Dorsolateral prefrontal cortex (tissue), 122 donors: ENCODE measurements at places on chromosomes 2 and 18.

GRCh38 chr2:24214880-24215279 is 40.0 kb downstream of the FAM228A start:
- no peak for DNase-seq

DNA sequence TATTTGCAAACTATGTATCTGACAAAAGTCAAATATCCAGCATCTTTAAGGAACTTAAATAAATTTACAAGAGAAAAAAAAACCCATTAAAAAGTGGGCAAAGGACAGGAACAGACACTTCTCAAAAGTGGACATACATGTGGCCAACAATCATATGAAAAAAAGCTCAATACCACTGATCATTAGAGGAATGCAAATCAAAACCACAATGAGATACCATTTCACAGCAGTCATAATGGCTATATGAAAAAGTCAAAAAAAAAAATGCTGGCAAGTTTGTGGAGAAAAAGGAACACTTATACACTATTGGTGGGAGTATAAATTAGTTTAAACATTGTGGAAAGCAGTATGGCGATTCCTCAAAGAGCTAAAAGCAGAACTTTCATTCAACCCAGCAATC is 130.3 kb upstream of the LHCGR start:
- no peak for DNase-seq

GRCh38 chr2:62443471-62443870 is 62.5 kb downstream of the TMEM17 start:
- no peak for DNase-seq

GRCh38 chr2:145321344-145321743 is 801.4 kb upstream of the ZEB2 start:
- no peak for DNase-seq

GRCh38 chr2:98705333-98705617 is 25.7 kb downstream of the MGAT4A start:
- DNase-seq: no peak

GRCh38 chr18:37554399-37554787 is 11.2 kb downstream of the CELF4 start:
- peak; percentile 12 for DNase-seq
